Lower lobe of right lung (tissue), 2 donors: ENCODE measurements at places on chromosomes 16 and 17. TPM values are rescaled to one million over a fixed set of nuclear protein-coding genes. Genes with fewer than 3 reads are reported as not detected.

Gene SIAH1
- total RNA-seq = 24.4 TPM

Gene C17orf78
- not detected for total RNA-seq

Gene SNX20
- total RNA-seq = 15.4 TPM

Gene SLC5A10
- not detected for total RNA-seq

Gene HOXB6
- total RNA-seq = 4.4 TPM

Gene MYH2
- total RNA-seq = 0.06 TPM

Gene PRAC2
- total RNA-seq = not detected

Gene TEKT1
- 9.7 TPM for total RNA-seq

Gene ATP1B2
- total RNA-seq = 3.1 TPM

Gene VTN
- total RNA-seq = 1.3 TPM

Gene OR4D1
- not detected for total RNA-seq

DNA sequence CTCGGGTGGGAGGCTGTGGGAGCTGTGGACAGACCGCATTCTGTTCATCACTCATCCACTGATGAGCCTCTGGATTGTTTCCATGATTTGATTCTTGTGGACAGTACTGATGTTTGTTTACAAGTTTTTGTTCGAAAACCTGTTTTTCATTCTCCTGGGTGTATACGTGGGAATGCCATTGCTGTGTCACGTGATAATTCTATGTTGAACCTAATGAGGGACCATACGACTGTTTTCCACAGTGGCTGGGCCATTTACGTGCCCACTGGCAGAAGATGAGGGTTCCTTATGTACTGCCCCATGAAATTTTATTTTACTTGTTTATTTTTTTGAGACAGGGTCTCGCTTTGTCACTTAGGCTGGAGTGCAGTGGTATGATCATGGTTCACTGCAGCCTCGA is 2.6 kb upstream of the ALG1 start:
- DNase-seq = no peak

DNA sequence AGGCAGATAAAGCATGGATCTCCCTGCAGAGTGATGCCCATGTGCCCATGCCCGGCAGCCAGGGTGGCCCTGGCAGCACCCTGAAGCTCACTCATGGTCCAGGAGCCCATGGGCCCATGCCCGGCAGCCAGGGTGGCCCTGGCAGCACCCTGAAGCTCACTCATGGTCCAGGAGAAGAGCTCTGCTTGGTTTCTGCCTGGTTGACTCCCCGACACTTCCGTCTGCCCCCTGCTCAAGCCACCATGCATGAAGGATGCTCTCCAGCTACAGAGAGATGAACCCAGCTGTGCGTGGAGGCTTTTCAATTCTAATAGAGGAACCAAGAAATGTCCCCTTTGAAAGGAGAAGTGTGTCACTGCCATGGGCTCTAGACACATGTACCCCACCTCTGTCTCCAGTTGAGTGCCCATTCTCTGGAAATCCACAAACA is 8.7 kb downstream of the CCL17 start:
- no peak for DNase-seq

DNA sequence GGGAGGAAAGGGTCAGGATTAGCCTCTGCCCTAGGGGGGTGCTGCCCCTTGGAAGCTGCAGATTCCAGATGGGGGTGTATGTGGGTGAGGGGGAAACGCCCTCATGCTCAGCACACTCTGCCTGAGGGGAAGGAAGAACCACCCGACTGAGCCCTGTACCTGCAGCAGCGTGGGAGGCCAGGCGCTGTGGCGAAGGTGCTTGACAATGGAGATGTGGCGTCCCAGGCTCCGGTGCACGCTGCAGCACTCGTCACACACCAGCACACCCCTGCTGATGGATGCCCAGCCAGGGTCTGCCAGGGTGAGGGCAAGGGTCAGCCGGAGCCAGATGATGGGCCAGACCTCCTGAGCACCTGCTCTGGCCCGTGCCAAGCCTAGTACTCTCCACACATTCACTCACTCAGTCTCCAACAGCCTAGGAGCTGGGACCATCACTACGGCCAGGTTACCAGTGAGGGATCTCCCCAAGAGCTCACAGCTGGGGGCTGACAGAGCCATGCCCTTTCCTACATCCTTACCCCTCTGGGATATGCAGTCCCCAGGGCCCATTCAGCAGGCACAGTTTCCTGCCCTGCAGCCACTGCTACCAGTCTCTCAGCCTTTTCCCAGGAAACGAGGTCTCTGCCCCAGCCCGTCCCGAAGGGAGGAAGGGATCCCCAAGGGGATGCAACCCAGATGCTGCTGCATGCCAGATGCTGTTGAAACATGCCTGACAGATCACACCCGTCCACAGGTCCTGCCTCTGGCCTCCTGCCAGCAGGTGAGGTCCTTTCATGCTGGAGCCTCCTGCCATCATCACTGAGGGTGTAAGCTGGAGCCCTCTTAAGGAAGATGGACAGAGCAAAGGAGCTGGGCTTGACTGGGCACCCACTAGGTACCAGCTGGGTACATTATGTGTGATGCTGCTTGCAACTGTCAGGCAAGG is 5.9 kb downstream of the GIT1 start:
- peak; percentile 46 for DNase-seq

DNA sequence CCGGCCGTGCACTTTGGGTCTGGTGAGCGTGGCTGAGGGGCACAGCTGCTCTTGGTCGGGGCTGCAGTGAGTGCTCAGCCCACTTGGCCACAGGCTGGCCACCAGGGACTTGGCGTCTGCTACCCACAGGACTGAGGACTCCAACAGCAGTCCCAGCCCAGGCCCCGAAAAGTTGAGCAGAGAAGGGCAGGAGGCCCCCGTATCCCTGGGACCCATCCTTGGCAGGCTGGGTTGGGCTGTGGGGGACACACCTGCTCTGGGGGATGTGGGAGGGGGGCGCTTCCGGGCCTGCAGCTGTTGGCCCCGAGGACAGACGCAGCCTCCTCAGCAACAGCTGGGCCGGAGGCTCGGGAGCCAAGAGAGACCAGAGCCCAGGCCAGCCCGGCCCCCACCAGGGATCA is 19.4 kb upstream of the SSTR5 start:
- no peak for DNase-seq

GRCh38 chr16:70754851-70755600 is 45.9 kb downstream of the VAC14 start:
- peak; percentile 31 for DNase-seq

DNA sequence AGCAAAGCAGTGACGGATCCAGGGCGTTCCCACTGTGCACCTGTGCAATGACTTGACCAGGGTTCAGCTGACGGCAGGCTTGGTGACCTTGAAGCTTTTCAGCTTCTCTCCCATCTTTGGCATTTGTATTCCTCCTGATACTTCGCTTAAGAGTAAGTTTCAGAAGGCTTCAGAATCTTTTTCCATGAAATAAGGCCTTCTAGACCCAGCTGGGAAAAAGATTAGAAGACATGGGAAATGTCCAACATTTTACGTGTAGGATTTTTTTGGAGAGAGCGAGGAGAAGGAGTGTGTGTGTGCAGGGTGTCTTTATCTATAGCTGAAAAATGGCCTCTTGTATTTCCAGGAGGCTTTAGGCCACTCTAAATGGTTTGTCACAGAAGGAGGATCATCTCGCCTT is 104.1 kb downstream of the BANP start:
- DNase-seq = peak; percentile 17

DNA sequence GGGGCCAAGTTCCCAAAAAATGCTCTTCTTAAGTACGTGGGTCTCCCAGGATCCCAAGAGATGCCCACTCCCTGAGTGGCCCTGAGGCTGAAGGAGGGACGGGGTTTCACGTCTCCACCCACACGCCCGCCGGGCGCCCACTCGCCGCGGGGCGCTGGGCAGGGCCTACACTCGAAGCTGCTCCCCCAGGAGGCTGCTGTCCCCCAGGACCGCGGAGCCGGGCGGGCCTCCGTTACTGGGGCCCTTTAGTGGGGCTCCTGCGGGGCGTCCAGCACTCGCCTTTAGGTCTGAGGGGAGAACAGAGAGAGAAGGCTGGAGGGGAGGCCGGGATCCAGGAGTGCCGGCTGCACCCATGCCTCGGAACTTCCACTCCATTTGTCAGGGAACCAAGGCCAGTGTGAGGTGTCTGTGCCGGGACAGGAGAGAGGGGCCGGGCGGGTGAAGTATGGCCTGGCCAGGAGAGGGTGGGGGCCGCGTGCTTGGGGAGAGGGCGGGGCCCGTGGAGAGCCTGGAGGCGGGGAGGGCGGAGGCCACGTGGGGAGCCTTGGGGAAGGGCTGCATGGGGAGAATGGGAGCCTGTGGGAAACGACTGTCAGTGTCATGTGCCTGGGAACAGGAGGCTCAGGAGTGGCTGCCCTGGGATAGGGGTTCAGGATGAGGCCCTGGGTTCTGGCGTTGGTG is 18.8 kb downstream of the NUBP1 start:
- no peak for DNase-seq

DNA sequence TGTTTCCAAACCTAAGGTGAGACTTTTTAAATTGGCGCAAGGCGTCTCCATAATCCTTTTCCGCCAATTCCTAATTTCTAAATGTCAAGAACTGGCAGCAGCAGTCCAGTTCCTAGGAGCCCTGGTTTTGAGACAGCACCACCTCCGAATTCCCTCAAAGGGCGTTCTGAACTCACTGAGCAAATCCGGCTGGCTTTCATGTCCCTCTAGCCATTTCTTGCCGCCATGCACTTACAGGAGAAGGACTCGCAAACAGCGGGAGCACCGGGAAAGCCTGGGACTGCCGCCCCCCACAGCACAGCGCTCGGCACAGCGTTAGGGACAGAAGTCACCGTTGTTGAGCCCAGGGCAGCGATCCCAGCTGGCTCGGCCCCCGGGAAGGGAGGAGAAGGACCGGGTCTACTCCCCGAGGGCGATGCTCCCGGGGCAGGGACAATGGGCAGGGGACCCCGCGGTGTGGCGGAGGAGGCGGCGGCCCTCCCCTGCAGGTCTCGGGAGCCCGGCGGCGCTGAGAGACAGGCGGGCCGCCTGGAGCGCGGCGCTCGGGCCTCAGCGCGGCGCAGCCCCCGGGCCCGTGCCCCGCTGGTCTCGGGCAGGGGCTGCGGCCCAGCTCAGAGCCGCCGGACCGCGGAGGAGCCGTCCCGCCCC is 545 bp downstream of the ARHGAP17 start:
- DNase-seq = peak; percentile 57

GRCh38 chr16:239948-240277 is 5.3 kb downstream of the FAM234A start:
- no peak for DNase-seq

DNA sequence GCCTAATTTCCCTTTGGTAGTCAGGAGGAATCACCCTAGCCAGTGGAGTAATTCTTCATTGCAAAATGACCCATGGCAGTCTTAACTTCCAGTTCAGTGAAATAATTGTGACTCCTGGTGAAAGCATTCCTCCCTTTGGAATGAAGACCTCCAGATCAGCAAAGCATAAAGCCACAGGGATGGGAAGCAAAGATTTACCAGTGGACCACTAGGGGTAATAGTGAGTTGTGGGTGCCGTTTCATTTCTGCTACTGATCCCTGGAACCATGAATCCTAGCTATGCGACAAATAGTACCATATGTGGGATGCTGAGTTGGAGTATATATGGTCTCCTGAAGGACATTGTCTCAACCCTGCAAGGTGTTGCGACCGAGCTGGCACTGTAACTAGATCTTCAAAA is 13.7 kb downstream of the DYNLL2 start:
- DNase-seq = no peak

GRCh38 chr17:36544044-36544306 is 744 bp upstream of the GGNBP2 start:
- DNase-seq = peak; percentile 61

- DNase-seq = no peak
Measured at GRCh38 chr17:43092901-43093300, 32.3 kb downstream of the BRCA1 start.

DNA sequence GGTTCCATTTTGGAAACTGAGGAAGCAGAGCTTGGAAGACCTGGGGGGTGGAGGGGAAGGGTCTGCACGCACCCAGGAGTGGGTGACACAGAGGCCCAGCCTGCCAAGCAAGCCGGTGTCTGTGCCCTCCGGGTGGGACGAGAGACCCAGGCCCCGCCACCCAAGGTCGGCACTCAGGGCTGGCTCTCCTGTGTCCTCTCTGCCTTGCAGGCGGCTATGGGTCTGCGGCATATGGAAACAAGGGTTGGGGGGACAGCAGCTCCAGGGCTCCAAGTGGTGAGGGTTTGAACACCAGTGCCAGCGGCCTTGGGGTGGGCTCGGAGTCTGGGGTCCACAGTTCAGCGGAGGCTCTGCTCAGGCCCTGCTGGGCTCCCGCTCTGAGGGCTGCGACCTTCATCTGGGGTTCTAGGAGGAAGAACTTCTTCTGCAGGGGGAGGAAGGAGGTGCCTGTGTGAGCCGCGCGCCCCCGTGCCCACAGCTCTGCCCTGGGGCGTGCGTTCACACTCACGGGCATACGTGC is 4.6 kb upstream of the CD7 start:
- no peak for DNase-seq

GRCh38 chr16:15973421-15973820 is 24.0 kb downstream of the ABCC1 start:
- no peak for DNase-seq
